ENCODE measurements at places on chromosomes 3 and 15.

GRCh38 chr15:26242565-26243071 lies 379.5 kb upstream of the ATP10A start:
- DNase-seq, result no peak

- DNase-seq, result no peak
These were observed 99.1 kb downstream of the TMEM108 start for GRCh38 chr3:133137042-133137996.

GRCh38 chr3:120350401-120350941 lies 1.3 kb upstream of the LRRC58 start:
- DNase-seq, result peak; percentile 62

DNA sequence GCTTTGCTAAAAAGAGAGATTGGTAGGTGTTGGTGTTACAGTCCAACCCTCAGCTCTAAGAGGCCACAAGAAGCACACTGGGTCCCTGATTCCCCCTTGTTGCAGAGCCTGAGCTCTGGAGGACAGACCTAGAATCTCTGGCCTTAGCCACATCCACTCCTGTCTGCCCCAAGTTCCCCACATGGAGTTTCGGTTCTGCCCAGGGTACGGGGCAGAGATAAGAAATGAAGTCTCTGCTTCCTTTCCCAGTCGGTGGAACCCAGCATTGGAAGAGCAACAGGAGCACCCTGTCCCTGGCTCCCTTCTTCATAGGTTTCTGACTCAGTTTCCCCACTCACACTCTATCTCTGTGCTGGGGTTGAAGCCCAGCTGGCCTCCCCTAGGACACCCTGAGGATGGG lies 13.2 kb downstream of the PRR23E start:
- no peak for DNase-seq

- no peak for DNase-seq
These were observed 223.8 kb upstream of the PRICKLE2 start for GRCh38 chr3:64449026-64449425.

DNA sequence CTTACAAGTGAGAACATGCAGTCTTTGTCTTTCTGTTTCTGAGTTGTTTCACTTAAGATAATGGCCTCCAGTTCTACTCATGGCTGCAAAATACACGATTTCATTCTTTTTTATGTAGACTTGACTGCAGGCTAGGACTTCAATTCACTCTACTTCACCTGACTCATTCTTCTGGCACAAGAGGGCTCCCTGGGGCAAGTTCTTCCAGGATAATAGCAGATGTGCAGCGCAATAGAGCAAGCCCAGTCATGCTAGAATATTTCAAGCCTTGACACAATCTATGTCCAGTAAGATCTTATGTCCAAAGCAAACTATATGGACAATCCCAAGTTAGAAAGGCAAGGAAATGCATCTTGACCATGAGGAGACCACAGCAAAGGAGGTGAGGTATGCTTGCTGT lies 211.7 kb upstream of the GADL1 start:
- DNase-seq, result peak; percentile 41

Measured in OCI-M1 (cell line).